ENCODE measurements at places on chromosomes 2 and 18. TPM values are rescaled to one million over a fixed set of nuclear protein-coding genes. Genes with fewer than 3 reads are reported as not detected.

Gene KLF11
- total RNA-seq = 6.8 TPM

Gene GRB14
- not detected for total RNA-seq

Gene GPAT2
- total RNA-seq = 3.7 TPM

Gene NAT8
- total RNA-seq = not detected

Gene NEUROD1
- total RNA-seq = not detected

Gene SMAD2
- total RNA-seq = 110 TPM

- peaks cover 25% of the 10 kb centered on the region for H3K4me1 ChIP-seq
- H3K4me3 ChIP-seq = peak overlapping the region; percentile 91
- H3K27me3 ChIP-seq = no peaks in the 10 kb centered on the region
- no peaks in the 10 kb centered on the region for H3K36me3 ChIP-seq
Measured at GRCh38 chr2:177265824-177266817, 1.6 kb upstream of the NFE2L2 start.

- DNase-seq = no peak
- H3K27ac ChIP-seq = no peak overlapping the region
- H3K36me3 ChIP-seq = no peaks in the 10 kb centered on the region
- H3K4me3 ChIP-seq = no peak overlapping the region
Measured at GRCh38 chr18:22841840-22842239, 91.3 kb upstream of the RBBP8 start.

DNA sequence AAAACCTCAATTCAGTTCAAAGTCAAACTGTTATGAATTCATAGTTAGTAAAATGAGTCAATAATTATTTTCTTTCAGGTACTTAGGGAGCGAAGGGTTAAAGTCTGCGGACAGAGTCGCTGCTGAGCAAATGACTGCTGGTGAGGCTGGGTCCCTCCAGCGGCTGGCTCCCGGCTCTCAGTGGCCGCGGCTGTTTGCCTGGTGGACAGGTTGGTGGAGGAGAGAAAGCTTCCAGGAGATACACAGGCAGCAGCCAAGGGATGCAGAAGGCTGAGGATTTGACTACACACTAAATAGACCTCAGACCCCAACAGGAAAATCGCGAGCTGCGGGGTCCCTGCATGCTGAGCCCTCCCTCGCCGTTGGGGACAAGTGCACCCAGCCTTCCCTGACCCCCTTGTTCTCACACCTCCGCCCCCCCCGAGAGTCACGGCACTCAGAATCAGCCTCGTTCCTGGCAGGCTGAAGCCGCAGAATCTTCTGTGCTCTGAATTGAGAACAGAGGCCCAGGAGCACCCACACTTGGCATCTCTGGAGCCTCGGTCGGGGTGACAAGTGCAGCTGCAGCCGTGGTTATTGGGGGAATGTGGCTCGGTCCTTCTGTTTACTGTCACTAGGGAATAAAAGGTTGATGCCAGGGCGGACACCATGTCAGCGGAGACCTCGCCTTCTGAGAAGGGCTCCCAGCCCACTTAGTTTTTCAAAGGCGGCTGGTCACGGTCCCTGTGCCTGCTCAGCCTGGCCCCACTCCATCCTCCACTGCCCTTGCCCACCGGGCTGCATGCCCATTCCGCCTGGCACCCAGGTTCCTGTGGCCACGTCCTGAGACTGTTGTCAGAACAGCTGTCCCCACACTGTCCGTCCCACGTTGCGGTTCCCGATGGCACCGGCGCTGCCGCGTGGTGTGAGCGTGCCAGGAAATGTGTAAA, 74.0 kb downstream of the SLC66A2 start:
- H3K4me1 ChIP-seq = no peaks in the 10 kb centered on the region
- DNase-seq = no peak
- H3K27ac ChIP-seq = no peak overlapping the region
- no peaks in the 10 kb centered on the region for H3K36me3 ChIP-seq

- H3K27me3 ChIP-seq = peaks cover 31% of the 10 kb centered on the region
- no peak overlapping the region for H3K27ac ChIP-seq
- no peak for DNase-seq
Measured at GRCh38 chr2:161417438-161418274, 1.6 kb downstream of the TBR1 start.

DNA sequence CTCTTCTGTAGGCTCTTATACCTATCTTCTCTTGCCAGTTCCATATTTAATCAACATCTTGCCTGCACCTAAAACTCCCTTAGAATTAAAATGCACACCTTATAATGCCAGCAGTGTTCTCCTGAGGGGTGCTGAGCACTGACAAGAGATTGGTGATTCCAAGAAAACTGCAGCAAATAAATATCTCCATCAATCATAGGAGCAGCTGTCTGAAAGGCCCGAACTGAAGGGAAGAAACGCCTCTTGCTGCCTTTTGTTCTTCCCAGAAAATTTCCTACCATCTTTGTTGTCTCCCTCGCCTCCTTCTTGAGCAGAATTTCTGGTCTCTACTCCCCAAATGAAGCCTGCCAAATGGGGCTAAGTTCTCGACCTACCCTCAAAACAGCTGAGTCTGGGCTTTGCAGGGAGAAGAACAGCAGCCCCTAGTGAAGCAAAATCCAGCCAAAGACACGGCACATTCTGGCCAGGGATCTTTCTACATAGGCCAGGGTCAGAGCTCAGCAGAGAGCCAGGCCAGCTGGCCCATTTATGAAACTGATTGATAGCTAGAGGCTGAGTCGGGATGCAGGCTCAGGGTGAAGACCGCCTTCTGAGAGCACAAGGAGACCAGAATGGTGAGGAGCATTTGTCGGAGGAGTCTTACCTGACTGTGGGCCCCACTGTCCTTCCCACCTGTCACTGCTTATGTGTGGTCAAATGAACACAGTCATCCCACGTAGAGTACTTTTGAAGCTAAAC, 20.4 kb upstream of the TMEM247 start:
- no peak for DNase-seq
- no peaks in the 10 kb centered on the region for H3K36me3 ChIP-seq
- no peak overlapping the region for H3K4me3 ChIP-seq
- H3K4me1 ChIP-seq = peaks cover 7% of the 10 kb centered on the region
- no peaks in the 10 kb centered on the region for H3K27me3 ChIP-seq

DNA sequence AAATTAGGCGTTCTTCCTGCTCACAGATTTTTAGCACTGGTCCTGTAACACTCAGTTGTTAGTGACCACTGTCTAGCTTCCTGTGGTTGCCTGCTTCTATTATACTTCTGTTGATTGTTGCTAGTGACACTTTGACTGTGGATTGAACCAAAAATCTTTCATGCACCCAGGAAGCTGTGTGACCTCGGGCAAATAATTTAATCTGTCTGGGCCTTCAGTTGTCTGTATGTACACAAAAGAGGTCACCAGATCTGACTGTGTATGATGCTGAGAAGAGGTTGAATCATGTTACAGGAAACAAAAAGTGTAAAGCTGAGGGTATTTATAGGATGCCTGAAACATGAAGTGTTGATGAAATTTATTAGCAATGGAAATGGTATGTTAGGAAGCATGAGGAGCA, 12.7 kb downstream of the ICOS start:
- no peaks in the 10 kb centered on the region for H3K27me3 ChIP-seq
- peak overlapping the region; percentile 56 for H3K27ac ChIP-seq
- DNase-seq = no peak
- H3K4me3 ChIP-seq = no peak overlapping the region

DNA sequence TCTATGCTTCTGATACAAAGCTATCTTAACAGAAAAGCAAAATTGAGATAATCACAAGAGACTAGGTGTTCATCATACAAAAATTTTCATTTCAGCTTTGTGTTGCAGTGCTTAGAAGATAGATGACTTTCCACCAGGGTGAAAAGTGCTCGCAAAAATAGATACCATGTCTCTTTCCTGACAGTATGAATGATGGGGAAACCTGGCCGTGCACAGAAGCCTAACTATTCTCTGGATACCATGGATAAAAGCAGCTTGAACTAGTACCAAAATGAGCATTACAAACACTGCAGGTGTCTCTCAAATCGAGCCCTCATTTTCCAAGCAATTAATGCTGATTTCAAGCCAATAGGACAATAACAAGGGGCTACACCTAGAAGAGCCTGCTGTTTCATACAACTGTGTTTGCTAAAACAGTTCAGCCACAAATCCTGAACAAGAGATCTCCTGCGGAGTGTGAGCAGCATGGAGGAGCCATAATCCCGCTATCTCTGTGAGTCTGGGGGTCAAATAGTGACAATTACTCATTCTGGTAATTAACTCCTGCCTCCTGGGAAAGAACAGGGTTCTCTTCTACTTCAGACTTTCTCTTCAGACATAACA, 507.6 kb downstream of the PID1 start:
- H3K4me3 ChIP-seq = no peak overlapping the region
- H3K36me3 ChIP-seq = no peaks in the 10 kb centered on the region
- H3K4me1 ChIP-seq = no peaks in the 10 kb centered on the region
- no peak overlapping the region for H3K27ac ChIP-seq
- no peak for DNase-seq

DNA sequence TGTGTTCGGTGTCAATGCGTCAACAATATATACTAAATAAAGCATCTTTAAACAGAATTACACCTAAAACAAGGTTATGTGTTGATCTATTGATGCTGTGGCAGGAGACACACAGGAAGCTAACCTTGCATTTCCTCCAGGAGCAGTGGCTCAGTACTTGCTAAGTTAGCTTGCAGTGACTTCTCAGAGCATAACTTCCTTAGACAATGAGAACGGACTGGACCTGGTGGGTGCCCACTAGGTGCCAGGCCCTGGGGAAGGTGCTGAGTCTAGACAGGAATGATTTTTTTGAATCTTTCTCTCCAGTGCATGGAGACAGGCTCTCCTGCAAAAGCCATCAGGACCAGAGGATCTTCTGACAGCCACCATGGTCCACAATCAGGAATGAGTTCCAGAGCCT, 73.8 kb upstream of the MGAT4A start:
- DNase-seq = no peak
- peaks cover 2% of the 10 kb centered on the region for H3K4me1 ChIP-seq
- no peaks in the 10 kb centered on the region for H3K36me3 ChIP-seq
- H3K27me3 ChIP-seq = no peaks in the 10 kb centered on the region
- no peak overlapping the region for H3K27ac ChIP-seq

DNA sequence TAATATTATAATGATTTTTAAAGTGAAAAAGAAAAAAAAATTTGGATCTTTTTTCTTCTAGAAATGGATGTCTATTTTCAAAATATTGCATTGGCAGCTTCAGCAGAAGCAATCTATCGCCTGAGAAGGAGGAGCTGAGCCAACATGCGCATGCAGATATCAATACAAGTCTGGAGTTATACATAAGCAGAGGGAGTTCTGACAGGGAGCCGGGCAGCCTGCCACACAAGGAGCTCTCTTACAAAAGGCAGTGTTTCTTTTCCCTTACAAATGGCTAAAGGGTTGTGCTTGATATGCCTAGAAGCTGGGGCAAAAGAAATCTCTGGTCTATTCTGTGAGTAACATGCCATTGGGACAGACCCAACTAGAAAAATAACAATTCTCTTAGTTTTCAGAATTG, 291.9 kb upstream of the TRIB2 start:
- H3K4me3 ChIP-seq = no peak overlapping the region
- DNase-seq = no peak
- no peaks in the 10 kb centered on the region for H3K4me1 ChIP-seq

DNA sequence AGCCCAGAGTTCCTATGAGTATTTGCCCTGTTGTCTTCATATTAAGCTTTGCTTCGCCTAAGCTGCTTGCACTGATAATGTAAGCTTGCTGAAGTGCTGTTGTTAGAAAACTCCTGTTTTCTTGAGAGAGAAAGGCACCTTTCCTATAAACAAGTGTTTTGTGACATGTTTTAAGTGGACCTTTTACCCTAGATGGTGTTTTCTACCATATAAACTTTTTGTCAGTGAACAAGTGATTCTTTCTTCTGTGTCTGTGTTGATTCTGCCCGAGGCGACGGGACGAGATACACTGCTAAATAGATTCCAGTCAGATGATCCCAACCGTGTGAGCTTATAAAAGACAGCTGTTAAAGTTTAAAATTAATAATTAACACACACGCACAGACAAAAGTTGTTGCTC, 24.1 kb downstream of the CABLES1 start:
- H3K27me3 ChIP-seq = no peaks in the 10 kb centered on the region
- no peak overlapping the region for H3K27ac ChIP-seq
- no peaks in the 10 kb centered on the region for H3K36me3 ChIP-seq
- no peak for DNase-seq

GRCh38 chr2:70982971-70983370, 4.5 kb downstream of the ANKRD53 start:
- no peaks in the 10 kb centered on the region for H3K36me3 ChIP-seq
- no peaks in the 10 kb centered on the region for H3K4me1 ChIP-seq
- H3K27ac ChIP-seq = no peak overlapping the region

DNA sequence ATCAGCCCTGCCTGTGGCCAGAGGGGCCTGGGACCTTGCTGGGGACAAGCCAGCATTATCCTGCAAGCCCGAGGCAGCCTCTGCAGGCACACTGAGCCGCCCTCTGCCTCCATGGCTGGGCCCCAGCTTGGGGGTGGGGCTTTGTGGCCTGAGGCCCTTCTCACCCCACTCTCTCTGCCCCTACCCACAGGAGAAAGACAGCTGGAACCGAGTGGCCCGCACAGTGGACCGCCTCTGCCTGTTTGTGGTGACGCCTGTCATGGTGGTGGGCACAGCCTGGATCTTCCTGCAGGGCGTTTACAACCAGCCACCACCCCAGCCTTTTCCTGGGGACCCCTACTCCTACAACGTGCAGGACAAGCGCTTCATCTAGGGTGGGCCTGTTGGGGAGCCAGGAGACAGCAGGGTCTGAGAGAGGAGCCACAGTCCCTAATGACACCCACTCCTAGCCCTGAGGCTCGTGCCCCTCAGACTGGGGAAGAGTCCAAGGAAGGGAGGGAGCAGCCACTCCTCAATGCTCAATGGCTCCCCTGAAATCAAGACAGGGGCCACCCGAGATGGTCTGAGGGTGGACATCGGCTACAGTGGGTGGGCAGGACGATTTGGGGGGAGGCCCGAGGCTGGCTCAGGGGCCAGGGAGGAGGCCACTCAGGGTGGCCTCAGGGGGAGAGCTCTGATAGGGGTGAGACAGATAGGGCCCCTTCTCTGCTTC, 4.4 kb upstream of the CHRNG start:
- H3K27me3 ChIP-seq = no peaks in the 10 kb centered on the region
- no peaks in the 10 kb centered on the region for H3K4me1 ChIP-seq
- no peaks in the 10 kb centered on the region for H3K36me3 ChIP-seq

DNA sequence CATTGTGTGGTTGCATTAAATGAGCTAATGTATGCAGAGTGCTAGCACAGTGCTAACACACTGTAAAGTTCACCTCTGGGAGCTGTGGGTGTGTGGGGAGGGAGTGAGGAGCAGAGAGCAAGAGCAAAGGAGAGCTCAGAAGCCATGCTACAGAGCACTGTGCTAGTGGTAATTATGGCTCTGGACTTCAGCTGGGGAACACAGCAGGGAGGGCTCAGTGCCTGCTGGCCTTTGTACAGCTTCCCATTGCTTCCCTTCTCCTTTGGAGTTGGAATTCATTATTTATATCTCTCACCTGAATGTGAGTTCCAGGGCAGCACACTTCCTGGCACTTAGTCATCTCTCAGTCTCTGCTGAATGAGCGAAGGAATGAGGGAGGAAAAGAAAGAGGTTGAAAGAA, 2.5 kb upstream of the PLA2R1 start:
- H3K27ac ChIP-seq = no peak overlapping the region
- no peak overlapping the region for H3K4me3 ChIP-seq
- peaks cover 29% of the 10 kb centered on the region for H3K27me3 ChIP-seq
- H3K36me3 ChIP-seq = no peaks in the 10 kb centered on the region
- no peak for DNase-seq
- no peaks in the 10 kb centered on the region for H3K4me1 ChIP-seq
